ENCODE measurements at places on chromosomes 7 and 10. TPM values are rescaled to one million over a fixed set of nuclear protein-coding genes. Genes with fewer than 3 reads are reported as not detected.
A peak's percentile ranks its signal among the peaks of the same experiment; 100 is the strongest.

HMX2 gene
- not detected for total RNA-seq

ITPRID1 gene
- not detected for total RNA-seq

HNRNPA2B1 gene
- total RNA-seq: 646 TPM

BBS9 gene
- total RNA-seq: 7.2 TPM

EIF3B gene
- total RNA-seq: 258 TPM

SLC26A5 gene
- total RNA-seq: not detected

CDC123 gene
- 114 TPM for total RNA-seq

VPS26A gene
- total RNA-seq: 80.9 TPM

WNT8B gene
- not detected for total RNA-seq

OR6B1 gene
- not detected for total RNA-seq

PNLIP gene
- total RNA-seq: not detected

CHST15 gene
- total RNA-seq: 38.8 TPM

DNA sequence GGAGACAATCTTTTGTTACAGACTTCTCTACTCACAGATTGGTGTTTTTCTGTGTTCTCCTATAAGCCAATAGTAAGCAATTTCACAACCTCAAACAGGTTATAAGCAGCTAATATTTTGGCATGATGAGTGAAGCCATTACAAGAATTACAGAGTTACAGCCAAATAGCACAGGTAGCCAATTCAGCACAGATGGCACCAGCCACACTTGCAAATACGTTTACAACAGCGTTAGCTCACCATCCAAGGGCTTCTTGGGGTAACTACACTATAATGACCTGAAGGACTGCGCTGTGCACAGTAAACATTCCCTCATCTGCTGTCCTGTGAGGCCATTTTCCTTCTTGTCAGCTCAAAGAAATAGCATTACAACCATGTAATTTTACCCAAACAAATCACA lies 428.6 kb downstream of the TCERG1L start:
- DNase-seq: no peak
- H3K36me3 ChIP-seq: no peaks in the 10 kb centered on the region
- H3K4me3 ChIP-seq: no peak overlapping the region
- no peaks in the 10 kb centered on the region for H3K4me1 ChIP-seq
- H3K27ac ChIP-seq: no peak overlapping the region

GRCh38 chr10:126842836-126843235 lies 62.4 kb upstream of the DOCK1 start:
- H3K4me3 ChIP-seq: no peak overlapping the region
- H3K27ac ChIP-seq: no peak overlapping the region
- DNase-seq: no peak
- peaks cover 5% of the 10 kb centered on the region for H3K36me3 ChIP-seq
- H3K4me1 ChIP-seq: no peaks in the 10 kb centered on the region
- H3K27me3 ChIP-seq: peaks cover 10% of the 10 kb centered on the region

- H3K27me3 ChIP-seq: peaks cover 2% of the 10 kb centered on the region
- H3K4me1 ChIP-seq: peaks cover 24% of the 10 kb centered on the region
- peak overlapping the region; percentile 89 for H3K27ac ChIP-seq
- H3K36me3 ChIP-seq: peaks cover 6% of the 10 kb centered on the region
- DNase-seq: peak; percentile 72
- peak overlapping the region; percentile 86 for H3K4me3 ChIP-seq
Observed at GRCh38 chr10:117373823-117374505, 1.3 kb downstream of the PDZD8 start.

GRCh38 chr7:20114468-20114867 lies 102.7 kb downstream of the MACC1 start:
- DNase-seq: no peak
- H3K36me3 ChIP-seq: no peaks in the 10 kb centered on the region
- H3K4me3 ChIP-seq: no peak overlapping the region
- H3K27me3 ChIP-seq: no peaks in the 10 kb centered on the region
- no peaks in the 10 kb centered on the region for H3K4me1 ChIP-seq

DNA sequence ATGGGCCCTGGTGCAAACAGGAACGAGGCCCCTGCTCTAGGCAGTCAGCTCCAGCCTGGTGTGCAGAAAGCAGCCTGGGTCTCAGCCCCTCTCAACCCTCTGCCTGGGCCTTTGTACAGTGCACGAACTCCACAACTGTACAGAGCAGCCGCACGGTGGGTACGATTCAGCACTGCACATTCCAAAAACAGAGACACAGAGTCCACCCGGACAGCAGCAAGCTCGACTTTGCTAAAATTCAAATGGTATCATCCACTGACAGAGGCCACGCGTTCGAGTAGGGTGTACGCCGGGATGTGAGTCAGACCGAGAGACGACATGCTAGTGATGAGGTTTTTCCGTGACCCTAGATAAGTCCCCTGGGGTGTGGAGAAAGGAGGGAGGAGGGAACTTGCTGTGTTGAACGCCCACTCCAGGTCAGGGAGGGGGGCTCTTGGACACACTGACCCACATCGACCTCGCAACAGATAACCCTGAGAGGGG lies 65.6 kb upstream of the PDGFA start:
- no peak overlapping the region for H3K4me3 ChIP-seq
- peaks cover 36% of the 10 kb centered on the region for H3K36me3 ChIP-seq
- H3K4me1 ChIP-seq: no peaks in the 10 kb centered on the region
- no peak overlapping the region for H3K27ac ChIP-seq

GRCh38 chr10:19702215-19702614 lies 114.0 kb upstream of the PLXDC2 start:
- H3K27me3 ChIP-seq: no peaks in the 10 kb centered on the region
- DNase-seq: peak; percentile 71
- no peak overlapping the region for H3K4me3 ChIP-seq
- H3K4me1 ChIP-seq: peaks cover 16% of the 10 kb centered on the region
- no peaks in the 10 kb centered on the region for H3K36me3 ChIP-seq
- H3K27ac ChIP-seq: peak overlapping the region; percentile 43

- H3K27ac ChIP-seq: no peak overlapping the region
- no peak for DNase-seq
- no peaks in the 10 kb centered on the region for H3K4me1 ChIP-seq
- no peak overlapping the region for H3K4me3 ChIP-seq
Observed at GRCh38 chr10:49268185-49268584, 30.8 kb upstream of the C10orf71 start.

GRCh38 chr7:18844735-18845134 lies 272.7 kb downstream of the TWIST1 start:
- H3K36me3 ChIP-seq: no peaks in the 10 kb centered on the region
- no peak overlapping the region for H3K4me3 ChIP-seq
- H3K4me1 ChIP-seq: peaks cover 6% of the 10 kb centered on the region
- H3K27ac ChIP-seq: no peak overlapping the region
- no peak for DNase-seq
- H3K27me3 ChIP-seq: no peaks in the 10 kb centered on the region

DNA sequence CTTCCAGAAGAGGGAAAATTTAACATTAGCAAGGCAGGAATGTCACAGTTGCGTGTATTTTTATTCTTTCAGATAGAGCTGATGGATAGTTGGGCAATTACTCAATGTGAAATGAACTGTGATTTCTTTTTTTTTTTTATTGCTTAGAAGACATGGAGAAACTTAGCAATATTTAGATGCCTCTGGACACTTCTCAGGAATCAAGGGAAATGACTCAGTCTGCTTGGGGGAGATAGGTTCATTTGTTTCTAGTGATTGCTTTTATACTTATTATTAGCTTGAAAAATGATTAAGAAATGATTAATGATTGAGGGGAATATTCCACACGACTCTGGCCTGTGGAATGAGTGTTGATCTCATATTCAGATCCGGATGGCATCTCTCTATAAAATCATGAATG lies 33.1 kb upstream of the TBX20 start:
- H3K27ac ChIP-seq: no peak overlapping the region
- H3K27me3 ChIP-seq: peaks cover 51% of the 10 kb centered on the region
- no peaks in the 10 kb centered on the region for H3K4me1 ChIP-seq
- peak; percentile 5 for DNase-seq

DNA sequence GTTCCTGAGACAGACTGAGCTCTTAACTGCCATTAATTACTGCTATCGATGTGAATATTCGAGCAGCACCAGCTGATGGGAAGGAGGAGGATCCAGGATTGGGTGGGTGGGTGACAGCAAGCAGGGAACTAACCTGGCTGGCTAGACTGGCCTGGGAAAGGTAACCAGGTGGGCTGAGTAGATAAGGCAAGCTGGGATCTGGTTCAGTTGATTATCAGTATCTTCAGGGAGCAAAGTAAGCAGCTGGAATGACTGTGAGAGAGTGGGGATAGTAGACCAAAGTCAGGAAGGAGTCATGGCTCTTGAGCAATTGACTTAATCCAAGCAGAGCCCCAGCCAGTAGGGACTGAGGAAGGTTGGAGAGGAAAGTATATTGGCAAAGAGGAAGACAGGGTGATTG lies 46.9 kb upstream of the KMT2E start:
- H3K27me3 ChIP-seq: no peaks in the 10 kb centered on the region
- peaks cover 26% of the 10 kb centered on the region for H3K4me1 ChIP-seq
- DNase-seq: no peak
- peaks cover 6% of the 10 kb centered on the region for H3K36me3 ChIP-seq
- no peak overlapping the region for H3K27ac ChIP-seq

GRCh38 chr10:103105462-103105861 lies 87.6 kb downstream of the NT5C2 start:
- H3K4me1 ChIP-seq: peaks cover under 1% of the 10 kb centered on the region
- H3K36me3 ChIP-seq: peaks cover 66% of the 10 kb centered on the region
- H3K27me3 ChIP-seq: no peaks in the 10 kb centered on the region
- H3K27ac ChIP-seq: no peak overlapping the region
- no peak for DNase-seq

DNA sequence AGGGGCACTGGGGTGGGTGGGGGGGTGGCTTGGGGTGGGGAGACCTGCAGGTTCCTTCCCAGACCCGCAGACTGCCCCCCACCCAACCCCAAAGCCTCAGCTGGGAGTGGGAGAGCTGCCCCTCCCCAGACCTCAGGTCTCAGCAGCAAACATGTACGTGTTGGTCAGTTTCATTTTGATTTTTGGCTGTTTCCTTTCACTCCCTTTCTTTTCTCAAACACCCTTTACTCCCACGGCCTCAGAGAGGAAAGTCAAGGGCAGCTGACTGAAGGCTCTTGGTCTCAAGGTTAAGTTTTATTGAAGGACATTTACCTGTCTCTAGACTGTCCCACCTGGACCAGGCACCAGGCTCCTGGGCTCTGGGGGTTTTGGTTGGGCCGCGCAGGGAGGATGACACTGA lies 34.1 kb upstream of the HSPB1 start:
- DNase-seq: no peak
- H3K36me3 ChIP-seq: peaks cover 6% of the 10 kb centered on the region
- H3K27ac ChIP-seq: no peak overlapping the region
- H3K4me3 ChIP-seq: no peak overlapping the region

- no peaks in the 10 kb centered on the region for H3K36me3 ChIP-seq
- H3K27ac ChIP-seq: no peak overlapping the region
- no peaks in the 10 kb centered on the region for H3K27me3 ChIP-seq
- no peaks in the 10 kb centered on the region for H3K4me1 ChIP-seq
Observed at GRCh38 chr10:6990891-6991290, 410.8 kb upstream of the PRKCQ start.

GRCh38 chr10:28302012-28302637 lies 739 bp downstream of the MPP7 start:
- no peak overlapping the region for H3K27ac ChIP-seq
- H3K27me3 ChIP-seq: peaks cover 18% of the 10 kb centered on the region
- H3K36me3 ChIP-seq: no peaks in the 10 kb centered on the region
- DNase-seq: no peak

DNA sequence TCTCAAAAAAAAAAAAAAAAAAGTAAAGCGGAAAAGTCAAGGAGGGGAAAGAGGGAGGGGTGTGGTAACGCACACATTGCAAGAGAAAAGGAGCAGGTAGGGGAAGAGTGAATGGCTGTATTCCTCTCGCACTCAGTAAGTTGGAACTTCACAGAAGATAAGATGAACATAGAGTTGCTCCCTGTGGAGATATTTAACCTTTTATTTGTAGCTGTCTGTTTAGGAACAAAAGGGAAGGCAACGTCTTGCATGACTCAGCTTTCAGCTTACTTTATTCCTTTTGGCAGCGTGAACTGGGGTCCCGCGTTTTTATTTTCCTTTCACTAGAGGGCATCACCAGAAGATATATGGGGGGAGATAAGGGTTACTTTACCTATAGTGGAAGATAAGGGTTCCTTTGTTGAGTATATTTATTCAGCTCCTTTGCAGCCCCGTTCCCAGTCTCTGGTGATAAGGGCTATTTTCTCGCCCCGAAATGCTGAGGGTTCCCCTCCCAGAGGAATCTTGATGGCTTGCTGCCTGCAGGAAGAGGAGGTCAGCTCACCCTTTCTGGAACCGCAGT lies 78.5 kb downstream of the APBB1IP start:
- no peak overlapping the region for H3K27ac ChIP-seq
- no peaks in the 10 kb centered on the region for H3K36me3 ChIP-seq
- H3K4me3 ChIP-seq: no peak overlapping the region

GRCh38 chr10:101291331-101292193 lies 62.3 kb upstream of the LBX1 start:
- H3K27me3 ChIP-seq: peaks cover 39% of the 10 kb centered on the region
- peak; percentile 34 for DNase-seq
- no peaks in the 10 kb centered on the region for H3K36me3 ChIP-seq

GRCh38 chr10:71891437-71891836 lies 40.4 kb upstream of the PSAP start:
- no peaks in the 10 kb centered on the region for H3K36me3 ChIP-seq
- H3K27me3 ChIP-seq: no peaks in the 10 kb centered on the region
- peak overlapping the region; percentile 8 for H3K4me3 ChIP-seq
- H3K4me1 ChIP-seq: peaks cover 11% of the 10 kb centered on the region
- DNase-seq: no peak
- H3K27ac ChIP-seq: no peak overlapping the region

- H3K27ac ChIP-seq: no peak overlapping the region
- DNase-seq: no peak
- H3K27me3 ChIP-seq: no peaks in the 10 kb centered on the region
- H3K36me3 ChIP-seq: no peaks in the 10 kb centered on the region
Observed at GRCh38 chr10:127890832-127891334, 1.9 kb downstream of the CLRN3 start.

DNA sequence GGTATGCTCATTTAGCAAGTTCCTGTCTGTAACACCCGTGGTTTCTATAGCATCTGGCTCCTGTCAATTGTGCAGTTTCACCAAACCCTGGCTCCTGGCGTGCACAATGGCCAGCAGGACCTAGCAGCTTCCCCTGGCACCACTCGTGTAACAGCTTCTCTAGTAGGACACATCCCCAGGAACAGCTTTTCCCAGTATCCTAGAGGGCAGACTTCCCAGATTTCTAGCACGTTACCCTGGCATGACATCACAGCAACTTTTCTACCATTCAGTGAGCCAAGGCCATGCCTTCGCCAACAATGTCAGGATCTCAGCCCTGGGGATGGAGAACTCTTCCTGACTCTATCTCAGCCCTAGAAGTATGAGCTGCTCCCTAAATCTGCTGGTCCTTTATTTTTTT lies 6.5 kb downstream of the YME1L1 start:
- H3K4me1 ChIP-seq: peaks cover 11% of the 10 kb centered on the region
- H3K4me3 ChIP-seq: no peak overlapping the region
- peaks cover 80% of the 10 kb centered on the region for H3K36me3 ChIP-seq
- no peak for DNase-seq
